ENCODE measurements at places on chromosomes 1 and 21. TPM values are rescaled to one million over a fixed set of nuclear protein-coding genes. Genes with fewer than 3 reads are reported as not detected.

- no peak for DNase-seq
These were observed 112.7 kb upstream of the COA6 start for GRCh38 chr1:234260578-234260977.

- DNase-seq = no peak
These were observed 360.2 kb upstream of the PTBP2 start for GRCh38 chr1:96361271-96361856.

The KCND3 gene
- not detected for total RNA-seq

DNA sequence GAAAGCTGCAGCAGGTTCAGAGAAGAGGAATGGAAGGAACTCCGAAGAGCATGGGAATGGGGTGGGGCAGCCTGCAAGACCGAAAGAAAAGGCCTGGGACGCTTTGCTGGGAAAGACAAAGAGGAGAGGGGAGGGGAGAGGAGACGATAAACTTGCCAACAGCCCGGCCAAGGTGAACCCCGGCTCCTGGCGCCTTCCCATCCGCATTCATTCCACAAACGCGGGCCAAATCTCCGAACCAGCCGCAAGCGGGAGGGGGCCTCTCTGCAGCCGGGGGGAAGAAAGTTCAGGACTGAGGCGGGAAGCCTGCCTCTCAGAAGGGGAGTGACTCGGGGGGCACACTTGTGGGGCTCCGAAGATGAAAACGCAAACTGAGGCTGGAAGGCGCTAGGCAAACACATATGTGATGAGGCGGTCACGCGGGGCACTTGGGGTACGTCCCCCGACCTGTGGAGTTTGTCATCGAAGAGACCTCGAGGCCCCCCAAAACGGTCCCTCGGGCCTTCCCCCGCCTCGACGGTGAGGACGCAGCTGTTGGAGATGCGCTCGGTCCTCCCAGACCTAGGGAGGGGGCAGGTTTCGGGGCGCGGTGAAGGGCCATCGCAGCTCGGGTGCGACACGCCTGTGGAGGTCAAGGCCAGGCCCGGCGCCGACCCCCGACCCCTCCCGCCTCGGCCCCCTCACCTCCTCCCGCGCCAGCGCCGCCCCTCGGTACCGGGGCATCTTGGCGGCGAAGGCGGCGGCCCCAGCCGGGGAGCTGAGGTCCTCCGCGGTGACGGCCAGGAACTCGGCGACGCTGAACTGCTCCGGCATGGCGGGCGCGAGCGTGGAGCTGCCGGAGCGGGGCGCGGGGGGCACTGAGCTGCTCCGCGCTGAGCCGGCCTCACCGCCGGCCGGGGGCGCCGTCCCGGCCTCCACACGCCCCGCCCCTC is at the start of gene ASAP3:
Gene ASAP3, minus strand, starts transcription at position 859 of the 932 bp plus-strand sequence. Its CDS starts 46 bp downstream, at position 813.
- DNase-seq = peak; percentile 14

- no peak for DNase-seq
These were observed 1768.7 kb downstream of the BRINP3 start for GRCh38 chr1:188708795-188709535.

Measured in Calu3 (cell line).